Activated CD4-positive, alpha-beta T cell treated with anti-CD3 and anti-CD28 coated beads for 4 hours (primary cell): ENCODE measurements at places on chromosomes 13 and 19.

DNA sequence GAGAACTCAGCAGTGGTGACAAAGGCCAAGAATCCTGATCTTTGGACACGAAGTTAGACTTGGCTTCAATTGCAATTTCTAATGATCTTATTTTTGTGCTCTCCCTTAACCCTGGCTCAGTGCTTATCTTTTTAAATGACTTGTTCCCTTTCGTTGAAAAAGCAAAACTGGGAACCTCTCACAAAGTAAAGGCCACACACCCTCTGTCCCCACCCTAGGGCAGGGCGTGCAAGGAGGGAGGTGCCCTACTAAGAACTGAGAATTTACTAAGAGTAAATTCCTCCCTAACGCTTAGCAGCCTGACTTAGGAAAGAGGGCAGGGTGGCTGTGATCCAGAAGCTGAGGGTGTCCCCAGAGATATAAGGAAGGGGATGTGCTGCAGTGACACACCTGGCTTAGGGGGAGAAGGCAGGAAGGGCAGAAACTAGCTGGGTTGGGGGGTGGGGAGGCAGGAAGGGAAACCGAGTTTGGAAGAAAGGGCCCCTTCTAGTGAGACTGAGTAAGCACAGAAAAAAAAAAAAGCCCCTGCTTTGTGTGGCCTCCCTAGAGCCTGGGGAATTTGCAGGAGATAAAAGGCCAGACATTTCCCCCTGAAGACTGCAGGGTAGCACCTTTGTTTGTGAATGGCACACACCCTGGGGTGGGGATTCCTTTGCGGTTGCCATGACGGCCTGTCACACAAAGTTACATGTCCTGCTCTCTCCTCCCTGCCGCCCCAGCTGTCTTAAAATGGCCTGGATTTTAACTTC is 435.1 kb downstream of the EFNB2 start:
- no peak for DNase-seq

- DNase-seq = peak; percentile 43
Measured at GRCh38 chr19:6773323-6773931, 919 bp downstream of the VAV1 start.

DNA sequence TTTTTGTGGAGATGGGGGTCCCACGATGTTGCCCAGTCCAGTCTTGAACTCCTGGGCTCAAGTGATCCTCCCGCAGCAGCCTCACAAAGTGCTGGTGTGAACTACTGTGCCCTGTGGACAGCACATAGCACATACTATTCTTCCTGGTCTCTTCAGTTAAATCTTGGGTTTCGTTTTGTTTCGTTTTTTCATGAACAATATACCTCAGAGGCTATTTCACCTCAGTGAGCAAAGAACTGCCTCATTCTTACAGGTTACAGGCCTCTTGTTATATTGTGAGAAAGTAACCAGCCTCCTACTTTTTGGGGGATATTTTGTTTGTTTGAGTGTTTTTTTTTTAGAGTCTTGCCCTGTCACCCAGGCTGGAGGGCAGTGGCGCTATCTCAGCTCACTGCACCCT is 1.3 kb upstream of the C3 start:
- DNase-seq = no peak

GRCh38 chr19:32542477-32543108 is 38.4 kb upstream of the PDCD5 start:
- DNase-seq = no peak

GRCh38 chr13:23695711-23696464 is 125.7 kb downstream of the TNFRSF19 start:
- DNase-seq = peak; percentile 48

- peak; percentile 59 for DNase-seq
Measured at GRCh38 chr19:40055832-40056504, at the start of gene ZNF780B. Gene ZNF780B (minus strand): TSS chr19:40056231. CDS start chr19:40050332, 5,899 bp downstream.

GRCh38 chr13:48562296-48563066 is 29.6 kb upstream of the RCBTB2 start:
- DNase-seq = peak; percentile 60

GRCh38 chr13:94656766-94657165 is 55.1 kb downstream of the GPR180 start:
- DNase-seq = no peak

GRCh38 chr13:87953381-87953780 is 282.2 kb downstream of the SLITRK5 start:
- no peak for DNase-seq

- DNase-seq = no peak
Measured at GRCh38 chr13:28761586-28761985, 42.8 kb upstream of the SLC46A3 start.

- no peak for DNase-seq
Measured at GRCh38 chr13:96216543-96216942, 126.6 kb downstream of the HS6ST3 start.

GRCh38 chr13:84730376-84730775 is 848.1 kb upstream of the SLITRK1 start:
- DNase-seq = no peak
